ENCODE measurements at places on chromosomes 2 and 18. TPM values are rescaled to one million over a fixed set of nuclear protein-coding genes. Genes with fewer than 3 reads are reported as not detected.

Gene NLRC4
- not detected for total RNA-seq

GRCh38 chr18:65035701-65036100 lies 715.1 kb upstream of the CDH7 start:
- no peak overlapping the region for H3K4me3 ChIP-seq
- peaks cover 3% of the 10 kb centered on the region for H3K4me1 ChIP-seq
- H3K27ac ChIP-seq, result no peak overlapping the region
- peaks cover 22% of the 10 kb centered on the region for H3K27me3 ChIP-seq
- DNase-seq, result no peak

Gene HOXD10
- not detected for total RNA-seq

DNA sequence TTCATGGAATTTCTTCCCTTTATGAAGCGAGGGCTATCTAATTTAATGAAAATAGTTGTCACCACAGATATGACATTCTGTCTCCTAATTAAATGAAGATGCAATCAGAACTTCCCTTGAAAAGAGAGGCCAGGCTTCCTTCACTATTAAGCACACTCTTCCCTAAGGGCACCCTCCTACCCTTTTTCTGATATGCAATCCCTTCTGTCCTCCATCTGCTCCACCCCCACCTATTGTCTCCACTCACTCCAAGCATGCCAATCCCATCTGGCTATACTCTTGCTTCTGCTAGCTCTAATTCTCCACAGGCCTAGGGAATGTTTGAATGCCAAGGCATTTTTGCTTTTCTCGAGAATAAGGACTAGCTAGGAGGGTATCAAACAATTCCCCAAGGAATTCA lies 818.4 kb upstream of the FSHR start:
- H3K27me3 ChIP-seq, result no peaks in the 10 kb centered on the region
- no peak overlapping the region for H3K4me3 ChIP-seq
- no peaks in the 10 kb centered on the region for H3K36me3 ChIP-seq
- H3K27ac ChIP-seq, result no peak overlapping the region

All from progenitor cell of endocrine pancreas (in vitro differentiated cells).